ENCODE measurements at places on chromosomes 6 and 20. TPM values are rescaled to one million over a fixed set of nuclear protein-coding genes. Genes with fewer than 3 reads are reported as not detected.

The BPI gene
- not detected for total RNA-seq

The ZNF335 gene
- total RNA-seq: 13.9 TPM

The CGA gene
- not detected for total RNA-seq

The PTCHD4 gene
- 16.1 TPM for total RNA-seq

The TTK gene
- 4.2 TPM for total RNA-seq

The CALHM5 gene
- 0.78 TPM for total RNA-seq

The PSORS1C2 gene
- total RNA-seq: not detected

The PTCRA gene
- not detected for total RNA-seq

The LCA5 gene
- total RNA-seq: 17.3 TPM

The PRKN gene
- total RNA-seq: 5.9 TPM
